ENCODE measurements at places on chromosomes 5 and 9.

DNA sequence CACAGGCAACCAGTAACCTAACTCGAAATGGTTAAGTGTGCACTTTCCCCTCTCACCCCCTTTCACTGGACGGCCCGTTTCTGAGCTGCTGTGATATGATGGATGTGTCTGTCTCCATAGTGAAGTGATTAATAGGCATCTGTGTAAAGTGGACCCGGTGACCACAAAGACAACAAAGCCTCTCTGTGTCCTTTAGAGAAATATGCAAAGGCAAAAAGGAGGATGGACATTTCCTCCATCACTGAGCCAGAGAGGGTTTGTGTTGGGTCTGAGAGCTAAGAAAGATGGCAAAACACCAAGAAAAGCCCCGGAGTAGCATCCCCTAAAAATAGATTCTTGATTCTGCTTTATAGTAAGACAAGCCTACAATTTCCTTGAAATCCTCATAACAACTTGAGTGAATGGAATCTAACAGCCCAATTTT is 120.6 kb downstream of the SEMA6A start:
- DNase-seq: no peak

GRCh38 chr9:68923480-68923879 is 90.4 kb downstream of the PRKACG start:
- DNase-seq: no peak

DNA sequence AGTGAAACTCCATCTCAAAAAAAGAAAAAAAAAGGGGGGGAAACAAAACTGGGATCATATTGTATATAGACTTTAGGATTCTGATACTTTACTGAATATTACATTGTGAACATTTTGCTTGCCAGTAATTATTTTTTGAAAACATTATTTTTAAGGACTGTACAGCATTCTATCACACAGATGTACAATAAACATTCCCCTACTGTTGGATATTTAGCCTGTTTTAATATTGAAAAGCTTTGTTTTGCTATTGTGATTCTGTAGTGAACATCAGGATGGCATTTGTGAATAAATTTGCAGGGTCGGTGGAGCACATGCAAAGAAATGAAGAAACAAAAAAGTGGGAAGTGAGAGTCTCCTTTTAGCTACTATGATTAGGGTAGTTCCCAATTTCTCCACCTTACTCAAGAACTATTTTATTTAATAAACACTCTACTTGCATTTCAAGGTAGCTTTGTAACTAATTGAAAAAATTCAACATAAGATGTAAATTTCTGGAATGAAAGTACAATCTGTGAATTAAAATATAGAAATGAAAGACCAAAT is 18.7 kb downstream of the RASGRF2 start:
- no peak for DNase-seq

DNA sequence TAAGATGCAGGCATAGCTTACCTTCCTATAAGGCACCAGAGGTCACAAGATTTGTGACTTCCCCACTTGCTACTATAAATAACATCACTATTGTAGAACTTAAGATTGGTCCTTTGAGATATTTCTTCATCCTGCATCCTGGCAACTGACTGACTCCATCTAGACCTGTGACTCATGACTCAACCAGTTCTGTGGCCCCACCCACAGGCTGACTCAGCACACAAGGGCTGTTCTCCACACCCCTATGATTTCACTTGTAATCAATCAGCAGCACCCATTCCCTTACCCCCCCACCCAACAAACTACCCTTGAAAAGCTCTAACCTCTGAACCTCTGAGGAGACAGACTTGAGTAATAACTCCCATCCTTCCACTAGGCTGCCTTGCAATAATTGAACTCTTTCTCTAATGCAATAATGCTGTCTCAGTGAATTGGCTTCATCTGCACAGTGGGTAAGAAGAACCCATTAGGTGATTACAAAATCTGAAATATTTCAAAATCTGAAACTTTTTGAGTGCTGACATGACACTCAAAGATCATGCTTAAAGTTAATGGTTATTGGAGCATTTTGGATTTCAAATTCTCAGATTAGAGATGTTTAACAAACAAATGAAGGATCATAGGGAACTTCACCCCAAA is 296.7 kb downstream of the ARL15 start:
- no peak for DNase-seq

GRCh38 chr9:29750062-29750461 is 2176.8 kb upstream of the C9orf72 start:
- no peak for DNase-seq

DNA sequence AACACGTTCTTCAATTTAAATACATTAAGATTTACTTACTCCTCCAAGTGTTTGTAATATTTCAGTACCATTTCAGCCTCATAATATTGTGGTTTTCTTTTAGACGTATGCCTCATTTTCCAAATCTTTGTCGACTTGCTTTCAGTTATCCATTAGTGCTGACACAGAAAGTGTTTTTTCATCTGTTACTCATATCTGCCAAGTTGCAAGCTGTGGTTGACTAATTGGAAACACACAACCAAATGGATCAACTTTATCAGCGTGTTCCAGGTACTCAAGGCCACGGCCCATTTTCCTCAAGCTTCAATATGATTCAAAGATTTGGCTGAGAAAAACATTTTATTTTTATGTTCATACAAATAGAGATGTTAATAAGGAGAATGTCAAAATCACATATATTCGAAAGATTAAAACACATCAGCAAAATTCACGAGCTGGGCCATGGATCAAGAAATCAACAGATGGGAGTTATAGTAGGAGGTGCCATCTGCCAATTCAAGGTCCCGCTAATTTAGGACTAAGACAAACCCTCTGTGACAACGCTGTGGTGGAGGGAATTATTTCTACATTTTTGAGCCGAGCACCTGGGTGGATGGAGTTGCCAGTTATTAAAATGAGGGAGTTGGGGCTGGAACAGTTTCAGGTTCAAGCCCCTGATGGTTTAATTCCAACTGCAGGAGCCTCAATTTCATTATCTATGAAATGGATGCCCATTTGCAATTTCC is 27.2 kb upstream of the CCNJL start:
- no peak for DNase-seq

GRCh38 chr9:136629879-136630661 is 32.6 kb upstream of the EGFL7 start:
- DNase-seq: no peak

DNA sequence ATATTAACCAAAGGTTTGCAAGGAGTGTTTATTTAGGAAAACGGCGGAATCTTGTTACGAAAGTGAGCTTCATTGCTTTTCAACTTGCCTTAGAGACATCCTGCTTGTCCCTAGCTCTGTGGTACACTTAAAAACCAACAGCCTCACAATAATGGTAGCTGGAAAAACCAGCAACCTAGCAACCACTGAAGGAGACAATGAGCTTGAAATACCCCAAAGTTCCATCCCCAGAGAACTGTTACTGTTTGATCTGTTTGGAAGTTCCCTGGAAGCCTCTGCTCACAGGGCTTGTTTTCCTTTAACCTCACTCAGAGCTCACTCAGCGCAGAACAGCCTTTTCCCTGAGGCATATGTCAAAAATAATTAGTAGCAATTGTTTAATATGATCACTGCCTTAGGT is 43.2 kb downstream of the SH3TC2 start:
- DNase-seq: no peak

DNA sequence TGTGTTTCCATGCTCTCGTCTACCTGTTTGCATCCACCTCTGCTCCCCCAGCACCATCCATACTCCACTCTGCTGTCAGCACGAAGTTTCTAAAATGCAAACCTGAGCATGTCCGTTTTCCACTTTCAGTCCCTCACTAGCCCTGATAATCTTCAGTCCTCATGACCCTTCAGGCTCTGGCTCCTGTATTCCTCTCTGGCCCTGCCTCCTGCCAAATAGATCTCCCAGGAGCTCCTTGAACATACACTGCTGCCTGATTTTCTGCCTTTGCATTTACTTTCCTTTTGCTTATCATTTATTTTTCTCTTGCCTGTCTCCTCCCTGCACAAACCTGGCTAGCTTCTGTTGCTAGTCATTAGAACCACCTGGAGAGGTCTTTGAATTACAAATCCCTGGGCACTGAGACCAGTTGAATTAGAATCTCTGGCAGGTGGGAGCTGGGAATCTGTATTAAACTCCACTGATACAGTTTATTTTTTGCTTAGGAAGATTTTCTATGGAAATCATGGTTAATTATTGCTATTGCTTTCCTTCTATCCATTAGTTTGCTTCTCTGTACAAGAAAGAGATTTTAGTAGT is 18.5 kb downstream of the ARHGEF28 start:
- no peak for DNase-seq

DNA sequence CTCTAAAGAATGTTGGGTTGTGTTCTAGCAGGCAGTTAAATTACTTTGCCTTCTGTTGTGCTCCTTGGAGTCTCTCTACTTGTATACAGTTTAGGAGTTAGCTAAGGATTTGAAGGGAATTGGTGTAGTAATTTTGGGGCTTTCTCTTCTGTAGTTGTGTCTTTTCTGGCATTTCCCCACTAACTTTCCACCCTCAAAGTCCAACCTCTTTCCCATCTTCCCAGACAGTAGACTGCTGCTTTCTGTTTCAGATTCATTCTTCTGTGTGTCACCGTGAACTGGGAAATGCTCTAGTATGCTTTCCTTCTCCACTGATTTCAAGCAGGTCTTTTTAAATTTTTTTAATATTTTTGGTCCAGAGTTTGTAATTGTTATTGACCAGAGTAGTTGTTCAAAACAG is 4.5 kb upstream of the ANGPTL2 start:
- DNase-seq: no peak

DNA sequence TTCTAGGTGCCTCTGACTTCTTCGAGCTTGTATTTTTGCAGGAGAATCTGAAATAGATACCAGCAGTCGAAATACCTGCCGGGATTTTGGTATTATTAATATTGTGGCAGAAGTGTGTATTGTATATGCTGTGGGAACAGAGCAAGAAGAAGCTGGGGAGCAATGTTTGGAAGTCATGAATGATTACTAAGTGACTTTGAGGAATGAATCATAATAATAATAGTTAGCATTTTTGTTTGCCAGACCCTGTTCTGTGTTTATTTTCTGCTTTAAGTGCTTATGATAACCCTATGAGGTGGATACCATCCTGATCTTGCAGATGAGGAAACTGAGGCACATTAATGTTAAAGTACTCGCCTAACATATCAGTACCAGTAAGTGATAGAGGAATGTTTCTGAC is 32.4 kb downstream of the RAB24 start:
- no peak for DNase-seq

DNA sequence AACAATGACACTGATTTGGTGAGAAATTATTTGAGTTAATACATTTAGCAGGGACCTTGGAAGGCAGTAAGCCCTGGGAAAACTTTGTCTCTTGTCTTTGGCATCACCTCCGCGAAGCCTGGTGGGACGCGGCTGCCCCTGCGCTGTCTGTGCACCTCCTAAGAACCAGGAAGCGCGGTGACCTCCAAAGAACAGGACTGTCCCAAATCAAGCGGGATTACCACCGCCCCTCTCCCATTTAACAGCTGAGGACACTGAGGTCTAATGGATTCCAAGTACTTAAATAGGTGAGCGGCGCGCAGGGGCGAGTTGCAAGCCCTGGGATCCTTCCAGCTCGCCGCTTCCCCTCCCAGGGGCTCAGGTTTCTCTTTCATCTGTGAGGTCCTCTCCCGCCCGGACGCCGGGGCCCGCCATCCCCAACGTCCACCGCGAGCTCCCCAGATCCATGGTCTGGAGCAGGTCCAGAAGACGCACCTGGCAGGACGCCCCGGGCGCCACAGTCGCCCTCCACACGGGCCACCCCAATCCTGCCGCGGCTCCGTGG is 432 bp downstream of the STARD4 start:
- DNase-seq: no peak

GRCh38 chr9:121279776-121280388 is 11.9 kb downstream of the GSN start:
- DNase-seq: no peak

DNA sequence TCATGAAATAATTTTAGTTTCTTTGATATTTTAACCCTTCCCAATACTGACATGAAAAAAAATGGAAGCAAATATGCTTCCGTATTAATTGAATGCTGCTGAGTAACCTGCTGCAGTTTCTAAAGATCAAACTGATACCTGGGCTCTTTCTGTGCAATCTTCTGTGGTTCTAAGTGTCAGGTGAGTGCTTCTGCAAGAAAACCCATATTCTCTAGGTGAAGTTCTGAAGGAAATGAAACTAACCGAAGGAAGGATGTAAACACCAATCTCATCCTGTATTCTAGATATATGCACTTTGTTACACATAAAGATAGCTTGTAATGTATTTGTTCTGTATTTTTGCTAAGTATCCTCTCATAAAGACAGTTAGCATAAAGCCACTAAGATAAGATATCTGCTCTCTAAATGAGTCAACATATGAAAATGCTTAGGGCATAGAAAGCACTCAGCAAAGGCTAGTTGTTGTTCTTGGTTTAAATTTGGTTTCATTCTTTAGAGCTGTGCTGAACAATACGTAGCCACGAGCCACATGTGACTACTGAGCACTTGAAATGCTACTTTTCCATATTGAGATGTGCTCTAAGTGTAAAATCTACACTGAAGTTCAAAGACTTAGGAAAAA is 52.0 kb downstream of the ITGA2 start:
- DNase-seq: no peak

DNA sequence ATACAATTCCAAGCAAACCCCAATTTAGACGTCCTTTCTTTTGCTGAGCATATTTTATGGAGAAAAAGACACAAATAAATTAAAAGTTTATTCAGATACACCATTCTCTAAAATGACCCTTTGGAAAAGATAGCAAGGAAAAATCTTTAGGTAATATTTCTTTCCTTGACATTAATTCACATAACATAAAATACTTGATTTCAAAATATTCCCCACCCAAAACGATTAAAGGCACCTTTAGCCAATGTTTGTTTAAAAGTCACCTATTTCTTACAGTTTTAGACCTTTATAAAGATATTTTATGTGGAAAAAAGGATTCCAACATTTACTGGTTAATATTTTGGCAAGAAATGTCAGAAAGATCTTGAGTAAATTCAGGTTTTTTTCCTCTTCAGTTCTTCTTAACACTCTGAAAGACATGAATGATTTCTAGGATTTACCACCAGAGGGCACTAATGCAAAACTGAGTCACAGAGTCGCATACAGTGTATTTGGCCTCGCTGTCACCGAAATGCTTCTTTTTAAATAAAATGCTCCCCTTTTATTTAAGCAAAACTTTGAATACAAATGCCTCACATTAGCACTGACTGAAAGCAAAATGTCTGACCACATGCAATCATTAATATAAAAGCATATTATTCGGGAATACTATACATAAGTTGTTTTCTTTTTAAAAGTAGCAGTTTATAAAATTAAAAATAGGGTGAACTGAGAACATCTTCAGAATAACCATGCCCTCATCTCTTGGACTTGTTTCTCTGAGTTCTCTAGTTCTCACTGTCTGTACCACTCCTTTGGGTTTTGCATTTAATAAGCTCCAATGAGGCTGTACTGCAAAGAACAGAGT is 122.5 kb downstream of the SLC1A3 start:
- no peak for DNase-seq
